ENCODE measurements at places on chromosomes 3 and 15.

DNA sequence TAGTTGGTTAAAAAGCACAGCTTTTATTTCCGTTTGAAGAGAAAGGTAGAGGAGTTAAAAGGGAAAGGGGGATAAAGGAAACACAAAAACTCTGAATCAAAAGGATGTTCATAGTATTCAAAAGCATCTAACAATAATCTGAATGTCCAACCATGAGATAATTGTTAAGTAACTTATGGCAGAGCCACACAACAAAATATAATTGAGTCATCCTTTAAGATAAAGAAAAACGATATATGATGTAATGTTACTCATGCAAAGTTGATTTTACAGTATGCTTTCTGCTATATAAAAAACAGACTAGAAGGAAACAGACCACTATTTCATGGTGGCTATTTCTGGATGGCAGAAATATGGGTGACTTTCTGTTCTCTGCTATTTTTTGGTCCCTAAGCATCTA, 3.9 kb downstream of the XPC start:
- DNase-seq: no peak

DNA sequence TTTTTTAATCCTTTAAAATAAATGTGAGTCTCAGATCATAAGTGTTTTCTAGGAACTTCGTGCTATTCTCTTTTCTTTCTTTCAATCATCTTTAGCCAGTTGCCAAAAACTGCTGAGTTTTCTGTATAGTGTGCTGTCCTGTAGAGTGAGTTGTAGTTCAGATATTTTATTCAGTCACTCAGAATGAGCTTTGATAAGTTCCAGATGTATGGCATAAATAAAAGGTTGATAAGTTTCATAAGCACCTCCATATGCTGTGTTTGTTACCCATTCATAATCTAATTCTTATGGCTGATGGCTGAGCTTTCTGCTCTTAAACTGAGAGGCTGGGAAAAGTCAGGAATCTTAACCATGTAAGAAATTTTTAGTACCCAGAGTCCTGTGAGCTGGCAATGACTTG, 59.3 kb upstream of the COL6A6 start:
- DNase-seq: no peak

DNA sequence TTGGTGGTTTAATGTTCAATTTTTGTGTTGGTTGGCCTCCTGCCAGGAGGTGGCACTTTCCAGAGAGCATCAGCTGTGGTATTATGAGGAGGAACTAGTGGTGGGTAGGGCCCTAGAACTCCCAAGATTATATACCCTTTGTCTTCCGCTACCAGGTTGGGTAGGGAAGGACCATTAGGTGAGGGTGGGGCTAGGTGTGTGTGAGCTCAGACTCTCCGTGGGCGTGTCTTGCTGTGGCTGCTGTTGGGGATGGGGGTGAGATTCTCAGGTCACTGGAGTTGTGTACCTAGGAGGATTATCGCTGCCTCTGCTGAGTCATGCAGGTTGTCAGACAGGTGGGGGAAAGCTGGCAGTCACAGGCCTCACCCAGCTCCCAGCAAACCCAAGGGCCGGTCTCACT, 187.1 kb downstream of the DPH6 start:
- no peak for DNase-seq

GRCh38 chr3:159929171-159930141, 59.2 kb upstream of the IL12A start:
- peak; percentile 27 for DNase-seq

DNA sequence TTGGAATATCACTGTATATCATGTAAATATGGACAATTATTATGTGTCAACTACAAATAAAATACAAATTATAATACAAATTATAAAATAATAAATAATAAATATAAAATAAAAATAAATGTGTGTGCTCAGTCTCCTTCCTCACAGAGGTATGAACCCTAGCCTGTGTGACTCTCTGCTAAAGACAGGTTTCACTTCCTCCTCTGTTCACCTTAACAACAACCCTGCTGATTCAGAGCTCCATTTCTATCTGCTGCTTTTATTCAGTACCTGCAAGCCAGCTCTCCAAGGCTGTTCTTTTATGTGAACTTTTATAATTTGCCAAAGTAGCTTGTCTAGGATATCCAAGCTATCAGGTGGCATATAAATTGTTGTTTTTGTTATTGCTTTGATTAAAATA, 610.7 kb upstream of the GRM7 start:
- peak; percentile 3 for DNase-seq

DNA sequence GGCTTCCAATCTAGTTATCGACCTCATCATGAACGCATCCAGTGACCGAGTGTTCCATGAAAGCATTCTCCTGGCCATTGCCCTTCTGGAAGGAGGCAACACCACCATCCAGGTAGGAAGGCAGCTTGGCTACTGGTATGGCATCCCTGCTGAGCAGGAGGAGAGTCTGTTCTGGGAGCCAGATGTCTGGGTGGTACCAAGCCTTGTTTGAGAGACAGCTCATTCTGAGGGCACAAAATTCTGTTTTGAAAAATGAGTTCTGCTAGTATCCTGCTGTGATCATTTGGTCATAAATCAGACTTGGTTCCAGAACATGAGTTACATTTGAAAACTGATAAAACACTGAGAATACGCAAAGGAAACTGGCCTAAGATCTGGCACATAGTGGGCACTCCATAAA, 242.1 kb downstream of the ITPR1 start:
- no peak for DNase-seq

DNA sequence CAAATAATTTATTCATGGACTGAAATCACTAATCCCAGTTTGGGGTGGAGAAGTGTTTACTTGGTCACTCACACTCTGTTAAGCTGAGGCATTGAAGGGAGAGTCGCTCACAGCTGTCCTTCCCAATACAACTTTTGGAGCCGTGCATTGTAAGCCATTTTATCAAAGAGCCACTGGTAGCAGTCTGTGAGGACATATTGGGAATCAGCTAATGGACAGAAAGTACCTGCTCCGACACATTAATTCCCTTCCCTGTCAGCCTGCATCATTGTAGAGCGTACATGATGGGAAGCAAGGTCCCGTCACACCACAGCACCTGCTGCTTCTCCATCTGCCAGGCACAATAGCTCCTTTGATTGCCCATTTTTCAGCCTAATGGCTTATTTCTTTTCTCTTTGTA, 643.2 kb downstream of the SQOR start:
- no peak for DNase-seq

DNA sequence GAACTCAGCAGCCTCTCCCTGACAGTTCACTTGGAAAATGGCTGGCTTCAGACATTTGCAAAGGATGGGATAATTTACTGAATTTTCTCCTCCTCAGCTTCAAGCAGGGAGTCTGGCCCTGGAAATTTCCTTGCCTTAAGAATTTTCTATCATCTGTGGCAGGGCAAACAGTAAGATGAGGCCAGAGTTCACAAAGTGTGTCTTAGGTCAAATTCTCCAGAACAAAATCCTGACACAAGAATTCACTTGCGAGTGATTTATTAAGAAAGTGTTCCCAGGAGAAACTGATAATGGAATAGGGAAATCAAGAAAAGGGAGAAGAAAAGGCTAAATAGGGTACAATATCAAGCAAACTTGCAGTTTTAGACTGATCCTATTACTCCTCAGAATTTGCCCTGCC, 55.3 kb downstream of the SNTN start:
- no peak for DNase-seq

DNA sequence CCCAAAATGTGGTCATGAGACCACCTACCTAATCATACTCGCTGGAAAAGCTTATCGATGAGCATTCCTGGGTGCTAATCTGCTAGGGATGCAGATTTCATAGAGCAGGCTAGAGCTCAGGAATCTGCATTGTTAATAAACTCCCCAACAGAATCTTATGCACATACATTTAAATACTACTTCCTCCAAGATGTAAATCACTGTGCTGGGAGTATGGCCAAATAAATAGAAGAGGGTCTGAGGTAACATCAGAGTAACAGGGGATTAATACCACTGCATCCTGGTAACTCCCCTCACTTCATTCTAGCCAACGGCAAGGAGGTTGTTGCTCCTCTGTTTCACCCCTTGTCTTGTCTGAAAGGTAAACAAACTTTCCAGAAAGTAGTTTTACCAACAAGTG, 118.3 kb upstream of the SEMA6D start:
- DNase-seq: no peak

- DNase-seq: peak; percentile 29
Observed at GRCh38 chr3:136882571-136882970, 20.6 kb downstream of the NCK1 start.

GRCh38 chr3:13939206-13939605, 59.3 kb upstream of the WNT7A start:
- DNase-seq: no peak

DNA sequence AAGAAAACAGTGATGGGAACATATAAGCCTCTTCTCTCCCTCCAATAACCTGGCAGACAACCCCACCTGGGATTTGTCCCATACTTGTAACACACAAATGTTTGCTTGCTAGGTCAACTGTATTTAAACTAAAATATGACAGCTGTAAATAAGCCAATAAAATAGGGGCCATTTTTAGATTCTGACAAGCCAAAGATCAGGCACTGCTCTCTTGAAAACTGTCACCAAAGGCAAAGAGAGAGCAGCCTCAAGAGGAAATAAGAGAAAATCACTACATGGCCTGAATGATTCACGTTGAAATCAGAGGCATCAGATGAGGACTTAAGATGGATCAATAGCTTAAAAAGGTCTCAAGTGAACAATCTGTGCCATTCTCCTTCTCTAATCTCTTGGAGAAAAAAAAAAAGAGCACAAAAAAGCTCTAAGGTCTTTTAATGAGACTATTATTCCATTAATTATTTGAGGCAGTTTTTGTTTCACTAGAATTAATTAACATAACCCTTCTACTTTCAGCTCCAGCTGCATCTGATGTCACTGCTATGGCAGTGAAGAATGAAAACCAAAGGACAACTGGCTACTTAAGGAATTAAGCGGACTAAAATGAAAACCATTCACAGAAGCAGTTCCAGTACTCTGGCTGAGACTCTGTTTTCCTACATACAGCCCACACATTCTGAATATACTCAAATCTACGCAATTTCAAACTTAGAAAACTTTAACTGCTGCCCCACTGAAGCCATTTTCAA, 19.0 kb downstream of the MYO5A start:
- no peak for DNase-seq

DNA sequence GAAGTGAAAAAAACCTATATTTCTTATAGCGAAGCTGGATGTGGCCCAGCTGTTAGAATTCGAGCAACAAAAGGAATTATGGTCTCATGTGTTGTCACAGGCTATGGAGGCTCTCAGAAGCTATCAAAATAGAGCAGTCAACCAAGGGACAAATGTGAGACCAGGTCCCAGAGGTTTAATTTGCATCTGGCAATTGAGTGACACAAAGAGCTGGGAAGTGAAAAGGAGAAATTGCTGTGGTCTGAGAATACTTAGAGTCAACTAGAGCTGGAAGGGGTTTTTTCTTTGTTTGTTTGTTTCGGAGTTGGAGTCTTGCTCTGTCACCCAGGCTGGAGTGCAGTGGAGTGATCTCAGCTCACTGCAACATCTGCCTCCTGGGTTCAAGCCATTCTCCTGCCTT, 61.3 kb upstream of the SMAD3 start:
- no peak for DNase-seq

All from iPS-NIHi11 (cell line).